ENCODE measurements at places on chromosomes 1 and 21.

GRCh38 chr1:110243574-110243973 is 33.5 kb downstream of the KCNC4 start:
- DNase-seq = no peak

- peak; percentile 88 for DNase-seq
These were observed at the start of gene SELENON for GRCh38 chr1:25799935-25800702. Gene SELENON (plus strand): TSS chr1:25800193. CDS start chr1:25800231, 38 bp downstream.

DNA sequence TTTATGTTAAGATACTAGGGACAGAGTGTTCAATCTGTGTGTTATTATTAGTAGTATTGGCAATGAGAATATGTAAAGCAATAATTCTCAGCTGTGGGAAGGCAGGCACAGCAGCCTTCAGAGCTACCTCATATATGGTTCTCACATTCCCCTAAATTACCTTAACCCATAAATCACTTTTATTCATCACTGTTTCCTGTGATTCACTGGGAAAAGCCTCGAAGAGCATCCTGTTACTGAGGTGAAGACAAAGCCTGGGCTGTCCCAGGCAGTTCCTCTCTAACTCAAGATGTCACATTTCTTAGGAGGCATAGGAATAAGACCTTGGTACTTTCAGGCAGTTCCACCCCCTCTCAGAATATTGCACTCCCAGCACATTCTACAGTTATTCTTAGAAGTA is 965.7 kb downstream of the NCAM2 start:
- no peak for DNase-seq

GRCh38 chr1:12272770-12273169 is 42.9 kb downstream of the VPS13D start:
- no peak for DNase-seq

GRCh38 chr1:59378621-59379370 is 81.9 kb downstream of the FGGY start:
- no peak for DNase-seq

Measured in islet precursor cell (in vitro differentiated cells).